A673 (cell line): ENCODE measurements at places on chromosomes 16 and 17. TPM values are rescaled to one million over a fixed set of nuclear protein-coding genes. Genes with fewer than 3 reads are reported as not detected.
A peak's percentile ranks its signal among the peaks of the same experiment; 100 is the strongest.

DNA sequence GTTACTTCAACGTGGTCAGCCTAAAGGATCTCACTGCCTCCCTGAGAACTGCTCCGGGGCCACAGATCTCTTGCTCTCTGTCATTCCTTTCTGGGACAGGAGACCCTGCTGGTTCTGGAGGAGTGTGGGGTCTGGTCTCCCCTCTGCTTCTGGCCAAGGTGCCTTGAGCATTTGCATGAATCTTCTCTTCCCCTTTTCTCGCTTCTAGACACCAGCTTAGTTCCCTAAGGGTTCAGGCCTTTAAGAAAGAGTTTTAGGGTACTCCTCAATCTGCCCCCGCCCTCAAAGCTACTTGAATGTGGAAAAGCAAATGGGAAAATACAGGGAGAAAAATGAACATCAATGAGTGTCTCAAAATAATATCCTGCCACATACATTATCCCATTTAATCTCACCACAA, 48.1 kb downstream of the WSB1 start:
- H3K4me3 ChIP-seq, result no peak overlapping the region
- H3K36me3 ChIP-seq, result no peaks in the 10 kb centered on the region
- no peaks in the 10 kb centered on the region for H3K27me3 ChIP-seq
- no peak for DNase-seq
- no peak overlapping the region for H3K27ac ChIP-seq
- H3K4me1 ChIP-seq, result peaks cover 31% of the 10 kb centered on the region

- H3K27me3 ChIP-seq, result no peaks in the 10 kb centered on the region
- H3K4me1 ChIP-seq, result no peaks in the 10 kb centered on the region
- H3K36me3 ChIP-seq, result no peaks in the 10 kb centered on the region
- H3K4me3 ChIP-seq, result no peak overlapping the region
Measured at GRCh38 chr17:52079496-52079895, 79.0 kb downstream of the CA10 start.

DNA sequence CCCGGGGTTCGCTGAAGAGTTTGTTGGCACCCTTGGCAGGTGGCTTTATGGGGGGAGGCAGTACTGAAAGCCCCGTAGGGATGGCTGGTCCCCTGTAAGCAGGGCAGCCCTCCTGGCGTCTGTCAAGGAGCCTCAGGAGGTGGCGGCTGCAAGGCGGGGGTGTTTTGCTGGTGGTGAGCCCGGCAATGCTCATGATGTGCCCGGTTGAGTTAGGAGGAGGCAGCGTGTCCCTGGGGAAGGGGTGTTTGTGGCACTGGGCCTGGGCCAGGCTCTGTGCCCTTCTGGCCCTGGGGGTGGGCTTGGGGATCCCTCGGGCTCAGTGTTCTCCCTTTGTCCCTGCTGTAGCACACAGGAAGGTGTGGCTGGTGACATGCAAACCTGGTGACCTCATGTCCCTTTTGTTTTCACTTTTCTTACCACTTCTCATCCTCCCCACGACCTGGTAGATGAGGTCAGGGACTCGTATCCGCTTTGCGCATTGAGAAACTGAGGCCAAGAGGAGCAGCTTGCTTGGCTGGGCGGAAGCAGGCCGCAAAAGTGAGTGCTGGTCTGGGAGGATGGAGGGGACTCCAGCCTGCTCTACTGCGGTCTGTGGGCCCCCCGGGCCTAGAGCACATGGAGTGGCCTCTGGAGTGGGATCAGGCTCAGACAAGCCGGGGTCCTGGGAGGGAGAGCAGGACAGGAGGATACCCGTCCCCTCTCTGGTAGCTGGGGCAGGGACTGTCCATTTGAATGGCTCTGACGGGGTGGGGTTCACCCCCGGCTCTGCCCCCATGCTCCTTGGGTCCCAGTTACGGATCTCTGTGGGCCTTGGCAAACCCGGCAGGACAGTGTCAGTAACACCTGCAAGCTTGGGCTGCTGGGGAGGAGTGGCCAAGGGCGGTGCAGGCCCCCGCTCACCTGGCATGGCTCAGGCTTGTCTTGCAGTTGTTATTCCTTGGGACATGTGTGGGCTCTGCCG, 2.2 kb downstream of the SNN start:
- H3K36me3 ChIP-seq, result no peaks in the 10 kb centered on the region
- no peak for DNase-seq
- H3K4me3 ChIP-seq, result no peak overlapping the region
- no peaks in the 10 kb centered on the region for H3K27me3 ChIP-seq

- peaks cover 6% of the 10 kb centered on the region for H3K4me1 ChIP-seq
- no peak overlapping the region for H3K27ac ChIP-seq
- no peak overlapping the region for H3K4me3 ChIP-seq
- H3K27me3 ChIP-seq, result no peaks in the 10 kb centered on the region
- no peak for DNase-seq
Measured at GRCh38 chr17:78307887-78308638, 51.8 kb downstream of the SOCS3 start.

DNA sequence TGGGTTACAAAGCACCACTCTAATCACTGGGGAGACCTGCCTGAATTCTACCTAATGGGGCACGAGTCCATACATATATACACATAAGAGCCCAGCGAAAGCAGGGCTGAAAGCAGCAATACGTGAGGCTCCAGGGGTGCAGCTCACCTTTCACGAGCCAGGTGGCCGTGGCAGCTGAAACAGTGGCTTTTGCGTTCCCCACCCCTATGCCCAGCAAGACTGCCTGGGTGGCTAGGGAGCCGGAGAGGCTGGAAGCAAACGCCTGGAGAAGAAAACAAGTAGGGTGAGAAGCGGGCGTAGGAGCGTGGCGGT, 618 bp downstream of the RUSF1 start:
- H3K27ac ChIP-seq, result peak overlapping the region; percentile 97
- H3K36me3 ChIP-seq, result peaks cover 8% of the 10 kb centered on the region
- DNase-seq, result no peak
- H3K4me3 ChIP-seq, result peak overlapping the region; percentile 95
- peaks cover 11% of the 10 kb centered on the region for H3K4me1 ChIP-seq
- H3K27me3 ChIP-seq, result no peaks in the 10 kb centered on the region

DNA sequence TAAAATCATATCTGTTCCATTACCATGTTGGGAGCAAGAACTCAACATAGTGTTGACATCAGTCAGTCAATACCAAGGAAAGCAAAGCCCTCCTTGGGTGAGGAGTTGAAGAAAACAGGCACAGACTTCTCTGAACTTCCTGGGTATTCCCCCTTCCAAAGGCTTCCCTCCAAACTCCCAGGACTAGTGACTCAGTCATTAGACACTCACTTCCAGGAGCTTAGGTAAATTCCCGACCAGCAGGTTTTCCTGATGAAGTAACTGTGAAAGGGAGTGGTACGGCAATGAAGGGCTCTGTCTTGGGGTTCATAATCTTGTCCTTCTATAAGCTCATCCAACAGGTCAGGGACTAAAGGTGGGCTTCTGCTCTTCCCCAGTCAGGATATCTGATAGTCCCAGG, 293.8 kb upstream of the AXIN2 start:
- no peak overlapping the region for H3K27ac ChIP-seq
- no peak overlapping the region for H3K4me3 ChIP-seq
- no peaks in the 10 kb centered on the region for H3K4me1 ChIP-seq
- H3K27me3 ChIP-seq, result no peaks in the 10 kb centered on the region
- no peak for DNase-seq

MYOCD gene
- not detected in 2 replicates for total RNA-seq

DNA sequence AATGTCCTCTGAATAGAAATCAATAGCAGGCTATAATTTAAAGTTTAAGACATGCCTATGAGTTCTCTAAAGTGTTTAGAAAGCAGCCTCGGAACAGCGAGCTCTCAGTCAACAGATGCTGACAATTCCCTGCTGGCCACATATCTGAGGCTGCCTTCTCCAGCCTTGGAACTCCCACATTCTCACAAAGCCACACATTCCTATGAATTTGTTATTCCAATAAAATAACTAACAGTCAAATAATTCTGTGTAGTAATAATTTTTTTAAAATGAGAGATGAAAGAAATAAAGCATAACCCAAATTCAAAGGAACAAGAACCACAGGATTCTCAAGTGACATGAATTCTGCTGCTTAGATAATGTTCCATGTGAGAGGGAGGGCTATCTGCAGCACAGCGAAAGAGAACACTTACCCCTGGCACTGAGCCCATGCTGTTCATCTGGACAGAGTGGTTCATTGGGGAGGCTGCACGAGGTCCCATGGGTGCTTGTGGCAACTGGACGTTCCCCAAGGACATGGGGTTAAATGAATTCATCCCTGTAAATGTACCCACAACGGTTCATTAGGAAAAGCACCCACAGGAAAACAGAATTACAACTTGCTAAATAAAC, 56.9 kb upstream of the TRAP1 start:
- H3K27ac ChIP-seq, result no peak overlapping the region
- H3K4me1 ChIP-seq, result no peaks in the 10 kb centered on the region
- DNase-seq, result no peak
- peaks cover 65% of the 10 kb centered on the region for H3K36me3 ChIP-seq

DNA sequence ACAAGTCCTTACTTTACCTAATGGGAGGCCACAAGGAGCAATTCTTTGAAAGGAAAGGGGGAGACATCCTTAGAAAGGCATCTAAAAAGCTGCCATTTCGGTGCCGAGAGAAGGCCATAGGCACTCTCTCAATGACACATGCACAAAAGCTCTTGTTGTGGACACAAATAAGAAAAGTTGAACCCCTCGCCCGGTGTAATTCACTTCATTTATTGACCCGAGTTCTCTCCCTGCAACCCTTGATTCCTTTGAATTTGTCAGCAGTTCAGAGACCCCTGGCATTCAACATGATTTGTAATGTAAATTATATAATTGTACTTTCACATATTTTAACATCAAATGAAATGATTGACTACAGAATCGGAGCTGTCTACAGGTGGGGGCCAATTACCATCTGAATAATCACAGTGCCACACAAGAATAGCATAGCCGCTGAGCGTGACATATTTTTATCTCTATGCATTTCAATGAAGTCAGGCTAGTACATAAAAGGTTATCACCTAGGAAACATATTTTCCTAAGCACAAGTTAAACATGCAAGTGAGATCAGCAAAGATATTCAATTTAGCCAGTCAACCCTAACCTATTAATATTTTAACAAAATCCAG, 66.7 kb downstream of the IRX6 start:
- no peak overlapping the region for H3K4me3 ChIP-seq
- no peaks in the 10 kb centered on the region for H3K4me1 ChIP-seq
- no peaks in the 10 kb centered on the region for H3K36me3 ChIP-seq
- no peak overlapping the region for H3K27ac ChIP-seq
- no peak for DNase-seq

GRCh38 chr16:87648236-87648635, 45.9 kb downstream of the JPH3 start:
- no peak for DNase-seq
- no peak overlapping the region for H3K4me3 ChIP-seq
- H3K36me3 ChIP-seq, result no peaks in the 10 kb centered on the region
- H3K4me1 ChIP-seq, result no peaks in the 10 kb centered on the region
- peaks cover 4% of the 10 kb centered on the region for H3K27me3 ChIP-seq
- no peak overlapping the region for H3K27ac ChIP-seq

GRCh38 chr17:61584866-61585265, 6.2 kb downstream of the NACA2 start:
- no peak for DNase-seq
- H3K36me3 ChIP-seq, result no peaks in the 10 kb centered on the region
- H3K4me1 ChIP-seq, result no peaks in the 10 kb centered on the region
- no peak overlapping the region for H3K4me3 ChIP-seq
- H3K27me3 ChIP-seq, result no peaks in the 10 kb centered on the region

KCTD13 gene
- total RNA-seq, result 32.4 and 33.3 TPM in 2 replicates

MAF gene
- 0.06 and 0.24 TPM in 2 replicates for total RNA-seq

GRCh38 chr17:81910840-81911276, 341 bp downstream of the PCYT2 start:
- H3K36me3 ChIP-seq, result peaks cover 53% of the 10 kb centered on the region
- H3K27ac ChIP-seq, result peak overlapping the region; percentile 62
- H3K4me3 ChIP-seq, result peak overlapping the region; percentile 90
- no peak for DNase-seq
- no peaks in the 10 kb centered on the region for H3K27me3 ChIP-seq

DNA sequence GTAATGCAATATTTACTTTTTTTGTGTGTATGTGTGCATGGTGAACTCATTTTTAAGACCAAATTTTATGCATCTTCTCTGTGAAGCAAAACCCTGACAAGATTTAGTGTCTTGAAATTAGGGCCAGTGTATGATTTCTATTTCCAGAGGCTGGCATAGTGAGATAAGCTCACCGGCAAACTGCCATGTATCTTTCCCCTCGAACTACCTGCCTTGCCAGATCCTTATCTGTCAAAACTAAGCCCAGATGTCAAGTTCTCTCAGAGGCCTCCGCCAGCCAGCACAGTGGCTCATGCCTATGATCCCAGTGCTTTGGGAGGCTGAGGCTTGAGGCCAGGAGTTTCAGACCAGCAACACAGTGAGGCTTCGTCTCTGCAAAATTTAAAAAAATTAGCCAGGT, 10.0 kb downstream of the USP32 start:
- peaks cover 17% of the 10 kb centered on the region for H3K4me1 ChIP-seq
- no peaks in the 10 kb centered on the region for H3K27me3 ChIP-seq
- H3K4me3 ChIP-seq, result no peak overlapping the region
- no peak for DNase-seq
- no peak overlapping the region for H3K27ac ChIP-seq

EME1 gene
- total RNA-seq, result 31.9 and 44.0 TPM in 2 replicates

AKAP10 gene
- 36.8 and 37.4 TPM in 2 replicates for total RNA-seq

AOC3 gene
- total RNA-seq, result 0.62 and 0.70 TPM in 2 replicates

APOH gene
- 0.44 and 1.4 TPM in 2 replicates for total RNA-seq

- H3K27me3 ChIP-seq, result no peaks in the 10 kb centered on the region
- no peak overlapping the region for H3K4me3 ChIP-seq
- H3K4me1 ChIP-seq, result no peaks in the 10 kb centered on the region
- DNase-seq, result no peak
Measured at GRCh38 chr17:75622771-75623273, 10.4 kb upstream of the SMIM5 start.

GRCh38 chr16:13631916-13632315, 288.0 kb upstream of the ERCC4 start:
- H3K4me3 ChIP-seq, result no peak overlapping the region
- no peaks in the 10 kb centered on the region for H3K36me3 ChIP-seq
- no peaks in the 10 kb centered on the region for H3K4me1 ChIP-seq
- H3K27ac ChIP-seq, result no peak overlapping the region
- no peak for DNase-seq
- no peaks in the 10 kb centered on the region for H3K27me3 ChIP-seq

DLX3 gene
- 0.20 TPM in 1 of 2 replicates, not detected in the other for total RNA-seq

DNA sequence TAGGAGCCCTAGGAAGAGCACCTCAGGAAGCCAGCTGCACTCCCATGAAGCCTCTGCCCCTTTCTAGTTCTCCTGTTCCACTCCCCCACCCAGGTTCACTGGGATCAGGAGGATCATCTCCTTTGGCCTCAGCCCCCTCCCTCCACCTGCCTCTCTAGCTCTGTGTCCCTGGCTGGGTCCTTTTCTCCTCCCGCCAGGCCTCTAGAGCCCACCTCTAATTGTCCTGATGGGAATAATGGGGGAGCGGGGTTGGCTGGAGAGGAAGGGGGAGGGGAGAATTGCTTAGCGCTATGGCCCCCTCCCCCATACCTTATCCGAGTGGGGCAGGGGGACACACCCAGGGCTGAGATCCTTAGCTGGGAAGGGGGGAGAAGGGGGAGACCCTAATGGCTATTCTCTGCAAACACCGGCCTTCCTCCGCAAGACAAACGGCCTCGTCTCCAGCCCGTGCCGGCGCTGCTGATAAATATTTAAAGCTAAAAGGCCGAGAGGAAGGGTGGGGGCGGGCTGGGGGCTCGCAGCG, 997 bp downstream of the HOXB7 start:
- DNase-seq, result no peak
- H3K36me3 ChIP-seq, result peaks cover 6% of the 10 kb centered on the region
- peak overlapping the region; percentile 96 for H3K27ac ChIP-seq
- peak overlapping the region; percentile 87 for H3K4me3 ChIP-seq
- H3K27me3 ChIP-seq, result no peaks in the 10 kb centered on the region

USP43 gene
- 0.26 and 0.34 TPM in 2 replicates for total RNA-seq
